ENCODE measurements at places on chromosomes 2 and 18. TPM values are rescaled to one million over a fixed set of nuclear protein-coding genes. Genes with fewer than 3 reads are reported as not detected.

DNA sequence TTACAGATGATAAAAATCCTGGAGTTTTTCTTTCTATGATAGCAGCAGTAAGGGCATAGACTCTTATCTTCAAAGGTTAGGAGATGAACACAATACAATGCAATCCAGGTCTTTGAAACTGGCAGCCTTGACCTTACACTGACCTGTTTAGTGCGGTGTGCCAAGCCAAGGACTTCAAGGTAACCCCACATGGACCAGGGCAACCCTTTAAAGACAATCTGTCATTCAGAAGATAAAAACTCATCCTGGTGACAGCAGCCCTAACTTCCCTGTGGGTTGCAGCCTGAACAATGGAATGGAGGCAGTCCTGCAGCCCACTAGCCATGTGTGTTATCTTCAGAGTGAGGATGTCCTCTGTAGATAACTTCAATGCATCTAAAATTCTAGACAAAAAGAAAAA lies 78.1 kb downstream of the RTTN start:
- DNase-seq: no peak

DNA sequence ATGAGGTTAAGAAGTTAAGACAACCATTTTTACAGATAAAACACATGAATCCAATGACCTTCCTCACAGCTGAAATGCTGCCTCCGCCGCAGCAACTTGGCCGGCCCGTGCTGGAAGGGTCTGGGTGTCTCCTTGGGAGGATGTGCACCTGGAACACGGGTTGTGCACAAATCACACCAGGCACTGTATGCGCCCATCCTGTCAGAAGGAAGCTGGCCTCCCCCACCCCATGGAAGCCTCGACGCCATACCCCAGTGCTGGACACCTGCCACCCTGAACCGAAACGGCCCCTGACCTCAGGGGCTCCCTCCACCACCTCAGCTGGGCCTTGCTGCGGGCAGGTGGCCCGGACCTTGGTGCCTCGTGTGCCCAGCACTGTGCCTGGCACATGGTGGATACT lies 111.8 kb downstream of the PXDN start:
- DNase-seq: no peak

DNA sequence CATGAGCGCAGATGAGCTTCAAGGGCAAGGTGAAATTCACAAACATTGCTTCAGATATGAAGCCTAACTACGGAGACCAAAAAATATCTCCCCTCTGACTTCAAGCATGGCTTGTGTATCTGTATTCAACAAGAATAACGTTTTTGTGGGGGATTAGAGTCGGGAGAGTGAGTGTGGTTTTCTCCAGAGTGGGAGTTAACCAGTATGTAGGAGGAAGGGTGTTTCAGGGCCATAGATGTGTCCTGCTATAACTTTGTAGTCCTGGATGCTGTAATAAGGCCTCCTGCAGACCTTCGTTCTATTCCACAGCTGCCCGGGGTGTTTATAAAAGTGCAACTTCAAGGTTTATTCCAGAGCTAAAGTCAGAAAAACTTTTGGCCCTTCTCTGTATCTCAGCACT lies 12.9 kb upstream of the C2orf74 start:
- DNase-seq: no peak

DNA sequence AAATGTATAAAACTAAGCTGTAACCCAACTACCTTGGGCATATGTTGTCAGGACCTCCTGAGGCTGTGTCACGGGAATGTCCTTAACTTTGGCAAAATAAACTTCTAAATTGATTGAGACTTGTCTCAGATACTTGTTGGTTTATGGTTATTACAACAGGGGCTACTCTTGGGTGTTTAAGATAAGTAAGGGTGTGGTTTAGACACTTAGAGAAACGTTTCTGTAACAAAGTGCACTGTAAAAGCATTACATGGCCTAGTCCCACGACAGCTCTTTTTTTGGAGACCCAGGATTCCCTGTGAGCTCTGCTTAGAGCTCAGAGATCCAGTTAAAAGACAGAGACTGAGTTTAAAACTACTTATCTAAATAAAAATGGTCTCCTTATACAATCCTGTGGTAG lies 32.3 kb upstream of the LIPG start:
- DNase-seq: no peak

GRCh38 chr2:241794250-241794823 lies 14.7 kb upstream of the NEU4 start:
- no peak for DNase-seq

DNA sequence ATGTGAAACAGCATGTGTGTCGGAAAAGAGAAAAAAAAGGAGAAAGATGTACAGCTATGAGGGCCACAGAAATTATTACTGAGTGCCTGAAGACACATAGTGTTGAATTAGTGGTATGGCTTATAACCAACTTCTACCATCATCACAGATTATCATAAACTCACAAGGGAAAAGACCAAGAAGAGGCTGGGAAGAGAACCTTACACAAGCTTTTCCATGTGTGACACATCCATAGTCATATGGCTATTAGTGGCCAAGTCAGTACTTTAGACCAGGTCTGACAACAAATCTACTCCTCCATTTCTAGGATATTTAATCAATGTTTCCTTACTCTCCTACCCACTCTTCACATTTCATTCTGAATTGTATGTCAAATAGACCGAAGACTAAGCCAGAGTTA lies 3.5 kb upstream of the GALNT5 start:
- no peak for DNase-seq

GRCh38 chr18:77478646-77479442 lies 229.2 kb downstream of the GALR1 start:
- no peak for DNase-seq

- DNase-seq: no peak
These were observed 823.4 kb downstream of the SLC4A3 start for GRCh38 chr2:220450846-220451245.

DNA sequence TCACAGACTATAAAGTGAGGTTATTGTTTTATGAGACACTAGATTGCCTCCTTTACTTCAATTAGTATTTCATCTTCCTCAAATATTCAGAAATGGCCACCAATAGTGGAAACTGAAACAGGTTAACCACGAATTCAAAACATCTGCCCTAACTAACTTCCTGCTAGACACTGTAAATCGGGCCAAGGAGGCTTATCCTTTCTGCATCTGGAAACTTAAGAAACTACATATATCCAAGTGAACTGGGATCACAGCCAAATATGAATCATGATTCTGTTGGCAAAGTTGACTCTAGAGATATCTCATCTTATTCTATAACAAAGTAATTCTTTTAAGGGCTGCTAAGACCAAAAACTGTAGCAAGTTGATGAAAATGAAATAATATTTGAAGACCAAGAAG lies 136.6 kb upstream of the ZC3H15 start:
- DNase-seq: no peak

Gene SCYGR5
- total RNA-seq: not detected

Gene SLC8A1
- total RNA-seq: 71.5 TPM

Gene METTL8
- total RNA-seq: 18.0 TPM

Gene THSD7B
- total RNA-seq: 47.1 TPM

Gene SPRED2
- 16.3 TPM for total RNA-seq

Gene NBAS
- 87.7 TPM for total RNA-seq

Measured in cerebellum (tissue), 4 donors.